Left cardiac atrium (tissue), 4 donors: ENCODE measurements at places on chromosomes 4 and X. TPM values are rescaled to one million over a fixed set of nuclear protein-coding genes. Genes with fewer than 3 reads are reported as not detected.
A peak's percentile ranks its signal among the peaks of the same experiment; 100 is the strongest.

DNA sequence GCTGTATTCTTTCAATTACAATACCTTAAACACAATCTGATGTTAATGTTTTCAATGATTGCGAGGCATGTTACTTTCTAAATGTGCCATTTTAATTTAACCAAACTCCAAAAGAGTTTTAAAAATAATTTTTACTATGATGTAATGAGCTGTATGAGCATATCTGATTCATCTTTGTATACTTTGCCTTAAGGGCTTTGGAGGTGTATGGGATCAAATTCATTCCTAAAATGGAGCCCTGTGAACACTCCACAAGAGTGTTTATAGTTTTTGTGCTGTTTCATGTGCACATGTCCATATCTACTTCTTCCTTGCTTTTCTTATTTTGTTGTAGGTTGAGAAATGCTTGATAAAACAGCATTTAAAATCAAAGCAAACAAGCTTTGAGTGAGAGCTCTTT lies 82.4 kb downstream of the ATP10D start:
- no peak for DNase-seq

- DNase-seq = no peak
Measured at GRCh38 chrX:4978613-4979012, 1250.1 kb downstream of the NLGN4X start.

DNA sequence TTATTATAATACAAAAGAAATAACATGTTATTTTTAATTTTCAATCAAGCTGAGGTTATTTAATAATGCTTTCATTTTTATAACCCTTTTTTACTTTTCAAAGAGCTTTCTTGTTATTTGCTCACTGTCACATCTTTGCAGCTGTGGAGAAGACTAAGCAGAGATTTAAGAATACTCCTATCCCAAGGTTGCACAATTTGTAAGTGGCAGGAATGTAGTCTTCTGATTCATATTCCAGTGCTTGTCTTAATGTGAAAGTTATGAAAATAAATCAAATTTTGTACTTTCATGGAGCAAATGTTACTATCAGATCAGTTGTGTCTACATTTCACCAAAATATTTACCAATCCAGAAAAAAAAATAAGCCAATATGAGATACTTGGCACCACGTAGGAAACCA lies 86.6 kb downstream of the DDIT4L start:
- no peak for DNase-seq

The LARP1B gene
- 15.7 TPM for total RNA-seq

- DNase-seq = no peak
Measured at GRCh38 chr4:46267866-46268265, 122.1 kb downstream of the GABRA2 start.

The ERAS gene
- not detected for total RNA-seq

- no peak for DNase-seq
Measured at GRCh38 chr4:86977621-86978184, 42.9 kb downstream of the AFF1 start.

The MAGEA3 gene
- not detected for total RNA-seq

The STK32B gene
- 0.52 TPM for total RNA-seq

The RHOXF1 gene
- 0.29 TPM for total RNA-seq

DNA sequence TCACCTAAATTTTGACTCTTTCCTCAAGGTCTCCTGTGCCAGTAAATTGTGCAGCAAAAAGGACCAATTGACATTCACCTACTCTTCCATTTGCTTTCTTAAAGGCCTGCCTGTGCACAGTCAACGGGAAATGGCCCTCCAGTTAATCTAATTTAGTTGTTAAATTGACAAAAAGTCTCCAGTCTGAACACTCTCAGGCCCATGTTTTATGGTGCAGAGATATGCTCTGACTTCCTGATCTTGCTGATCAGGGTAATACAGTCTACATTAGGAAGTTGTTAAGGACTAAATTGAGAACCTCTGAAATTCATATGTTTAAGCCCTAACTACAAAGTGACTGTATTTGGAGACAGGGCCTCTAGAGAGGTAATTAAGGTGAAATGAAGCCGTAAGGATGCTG lies 133.6 kb upstream of the IL15 start:
- DNase-seq = no peak

DNA sequence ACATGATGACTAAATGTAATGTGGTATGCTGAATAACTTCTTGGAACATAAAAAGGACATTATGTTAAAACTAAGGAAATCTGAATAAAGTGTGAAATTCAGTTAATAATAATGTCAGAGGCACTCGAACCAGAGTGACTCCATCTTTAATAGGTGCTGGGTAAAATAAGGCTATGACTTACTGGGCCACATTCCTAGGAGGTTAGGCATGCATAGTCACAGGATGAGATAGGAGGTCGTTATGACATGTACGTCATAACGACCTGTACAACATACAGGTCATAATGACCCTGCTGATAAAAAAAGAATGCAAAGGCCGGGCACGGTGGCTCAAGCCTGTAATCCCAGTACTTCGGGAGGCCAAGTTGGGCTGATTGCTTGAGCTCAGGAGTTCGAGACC lies 28.9 kb upstream of the OPHN1 start:
- no peak for DNase-seq

DNA sequence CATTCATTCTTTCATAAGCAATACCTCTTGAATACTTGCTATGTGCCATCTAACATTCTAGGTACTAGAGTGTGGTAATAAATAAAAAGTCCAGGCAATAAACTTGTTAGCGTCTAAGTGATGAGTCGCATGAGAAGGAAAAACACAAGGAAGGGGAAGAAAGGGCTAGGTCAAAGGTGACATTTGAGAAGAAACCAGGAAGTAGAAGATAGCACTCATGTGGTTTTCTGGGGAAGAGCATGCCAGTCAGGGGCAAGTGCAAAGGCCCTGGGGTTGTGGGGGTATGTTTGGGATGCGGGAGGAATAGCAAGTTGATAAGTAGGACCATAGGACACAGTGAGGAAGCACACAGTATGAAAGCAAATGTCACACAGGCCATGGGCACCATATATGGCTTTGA lies 157.0 kb downstream of the TSPAN5 start:
- DNase-seq = no peak

- no peak for DNase-seq
Measured at GRCh38 chrX:103157496-103158316, 57.2 kb upstream of the BEX4 start.

The ENOPH1 gene
- total RNA-seq = 14.4 TPM

GRCh38 chrX:56130436-56130835 lies 101.7 kb upstream of the KLF8 start:
- no peak for DNase-seq

DNA sequence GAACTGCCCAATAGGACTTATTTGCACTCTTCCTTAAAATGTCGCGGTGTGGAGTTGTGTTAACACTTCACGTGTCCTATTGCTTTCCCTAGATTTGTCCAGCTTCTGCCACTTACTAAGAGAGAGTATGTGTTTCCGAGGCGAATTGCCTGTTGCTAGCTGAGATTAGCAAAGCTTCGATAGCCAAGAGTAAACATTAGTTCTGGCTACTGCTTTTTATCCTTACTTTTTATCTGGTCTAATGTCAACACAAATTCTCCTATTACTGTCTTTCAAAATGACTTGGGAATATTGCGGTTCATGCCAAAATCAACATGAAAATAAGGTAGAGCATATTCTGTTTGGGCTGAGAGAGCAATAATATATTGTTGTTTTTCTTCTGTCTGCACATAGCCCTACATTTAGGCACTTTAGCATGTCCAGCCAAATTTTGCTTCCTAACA lies 90.4 kb upstream of the VEGFC start:
- DNase-seq = no peak

DNA sequence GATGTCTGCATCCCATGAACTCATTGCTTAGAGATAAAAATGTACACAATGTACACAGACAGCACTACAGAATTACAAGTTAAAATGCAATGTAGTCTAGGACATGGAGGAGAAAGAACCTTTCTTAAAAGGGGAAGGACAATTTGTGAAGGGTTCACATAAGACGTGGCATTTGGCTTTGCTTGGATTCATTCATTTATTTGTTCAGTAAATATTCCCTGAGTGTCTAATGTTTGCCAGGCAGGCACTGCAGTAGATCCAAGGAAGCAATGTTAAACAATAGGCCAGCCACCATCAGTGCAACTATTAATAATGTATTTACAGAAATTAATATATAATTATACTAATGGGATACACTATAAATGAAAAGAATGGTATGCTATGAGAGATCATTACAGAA lies 94.4 kb downstream of the GRIA2 start:
- no peak for DNase-seq

GRCh38 chrX:143027275-143027674 lies 1.5 kb downstream of the SPANXN4 start:
- no peak for DNase-seq

DNA sequence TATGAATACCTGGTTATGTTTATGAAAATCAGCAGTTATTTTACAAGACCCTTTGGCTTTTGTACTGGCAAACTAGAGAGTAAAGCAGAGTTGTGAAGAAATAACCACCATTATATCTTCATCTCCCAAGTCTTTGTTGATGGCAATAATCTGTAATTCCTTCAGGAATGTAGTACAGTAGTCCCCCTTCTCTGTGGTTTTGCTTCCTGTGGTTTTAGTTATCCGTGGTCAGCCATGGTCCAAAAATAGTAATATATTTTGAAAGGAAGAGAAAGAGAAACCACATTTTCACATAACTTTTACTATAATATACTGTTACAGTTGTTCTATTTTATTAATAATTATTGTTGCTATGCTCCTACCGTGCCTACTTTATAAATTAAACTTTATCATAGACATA lies 27.8 kb downstream of the BANK1 start:
- no peak for DNase-seq

DNA sequence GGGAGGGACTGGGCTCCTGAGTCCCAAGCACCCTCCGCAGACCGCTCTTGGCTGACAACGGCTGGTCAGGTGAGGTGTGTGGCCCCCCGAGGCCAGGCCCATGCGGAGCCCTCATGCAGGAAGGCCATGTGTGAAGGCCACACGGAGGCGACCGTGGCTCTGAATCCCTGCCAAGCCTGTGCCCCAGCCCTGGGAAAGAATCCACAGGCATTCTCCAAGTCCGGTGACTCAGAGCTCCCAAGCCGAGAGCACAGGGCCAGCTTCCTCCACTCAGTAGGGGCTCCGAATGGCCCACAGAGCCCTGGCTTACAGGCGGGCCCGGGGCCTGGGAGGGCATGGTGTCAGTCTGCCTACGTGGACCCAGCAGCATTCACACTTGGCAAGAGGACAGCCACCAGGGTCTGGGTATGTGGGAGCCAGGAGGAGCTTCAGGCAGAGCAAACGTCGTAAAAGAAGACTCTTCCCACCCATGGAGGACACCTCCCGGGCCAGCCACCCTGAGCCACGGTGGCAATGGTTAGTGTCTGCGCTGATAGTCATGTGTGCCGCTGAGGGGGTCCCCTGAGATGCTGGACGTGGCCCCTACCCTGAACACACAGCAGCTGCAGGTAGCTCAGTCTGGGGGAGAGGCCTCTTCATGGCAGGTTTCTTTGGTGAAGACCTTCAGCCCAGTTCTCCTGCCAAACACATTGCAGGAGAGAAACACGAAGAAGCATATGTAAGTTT lies 105.7 kb downstream of the PSAPL1 start:
- peak; percentile 57 for DNase-seq

GRCh38 chrX:68498044-68498507 lies 775 bp upstream of the YIPF6 start:
- no peak for DNase-seq

The CSAG3 gene
- not detected for total RNA-seq

GRCh38 chrX:81925812-81926211 lies 723.9 kb downstream of the SH3BGRL start:
- DNase-seq = no peak

DNA sequence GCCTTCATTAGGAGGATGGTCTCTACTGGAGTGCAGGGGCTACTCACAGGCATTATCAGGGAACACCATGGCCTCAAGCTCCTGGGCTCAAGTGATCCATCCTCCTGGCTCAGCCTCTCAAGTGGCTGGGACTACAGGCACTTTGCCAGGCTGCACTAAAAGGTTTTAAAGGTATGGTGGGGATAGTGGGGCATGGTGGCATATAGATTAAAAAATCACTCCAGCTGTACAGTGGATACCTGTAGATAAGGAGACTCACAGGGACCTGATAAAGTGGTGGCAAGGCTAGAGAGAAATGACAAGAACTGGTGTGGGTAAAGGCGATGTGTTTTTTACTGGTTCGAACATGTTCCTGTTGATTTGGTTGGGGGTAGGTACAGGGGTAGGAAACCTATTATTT lies 5.9 kb downstream of the ZAR1 start:
- no peak for DNase-seq

DNA sequence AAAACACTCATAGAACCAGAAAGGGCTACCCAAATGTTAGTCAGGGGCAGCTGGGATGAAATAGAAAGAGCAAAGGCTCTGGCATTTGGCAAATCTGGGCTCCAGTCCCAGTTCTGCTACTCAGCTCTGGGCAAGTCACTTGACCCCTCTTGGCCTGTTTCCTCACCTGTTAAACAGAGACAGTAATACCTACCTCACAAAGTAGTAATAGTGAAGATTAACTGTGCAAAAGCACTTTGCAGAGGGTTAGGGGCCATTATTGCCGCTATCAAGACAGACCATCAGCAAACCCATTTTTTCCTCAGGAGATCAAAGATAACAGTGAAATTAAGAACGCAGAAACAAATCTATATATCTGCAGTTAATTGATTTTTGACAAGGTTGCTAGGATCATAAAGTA lies 20.6 kb downstream of the ZBTB33 start:
- DNase-seq = no peak

DNA sequence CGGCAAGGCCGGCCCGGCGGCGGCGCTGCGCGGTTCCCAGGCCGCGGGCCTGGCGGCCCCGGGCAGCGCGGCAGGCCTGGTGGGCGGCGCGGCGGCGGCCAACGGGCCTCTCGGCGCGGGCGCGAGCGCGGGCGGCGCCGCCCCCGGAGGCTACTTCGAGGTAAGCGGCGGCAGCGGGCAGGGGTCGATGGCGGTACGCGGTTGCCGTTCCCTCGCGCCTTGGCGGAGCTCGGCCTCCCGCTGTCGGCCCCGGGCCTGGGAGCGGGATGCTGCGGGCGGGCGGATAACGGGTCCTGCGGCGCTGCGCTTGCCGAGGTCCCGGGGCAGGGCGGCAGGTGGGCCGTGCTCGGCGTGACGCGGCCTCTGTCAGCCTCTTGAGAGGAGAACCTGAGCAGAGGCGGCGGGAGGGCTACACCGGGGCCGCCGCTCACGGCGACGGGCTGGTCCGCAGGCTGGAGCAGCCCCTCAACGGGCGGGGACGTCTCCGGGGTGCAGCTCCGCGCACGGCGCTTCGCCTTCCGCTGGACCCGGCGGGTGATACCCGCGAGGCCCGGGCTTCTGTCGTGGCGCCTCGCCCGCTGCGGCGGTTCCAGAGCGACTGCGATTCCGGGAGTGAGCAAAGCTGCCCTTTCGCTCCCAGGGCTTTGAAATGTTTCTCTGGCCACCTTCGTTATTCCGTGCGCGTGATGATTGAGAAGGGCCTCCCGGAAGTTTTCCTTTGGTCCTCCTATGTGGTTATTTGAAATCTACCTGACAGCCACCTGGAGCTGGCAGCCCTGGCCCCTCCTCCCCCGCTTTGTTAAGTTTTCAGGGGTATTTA lies 774 bp downstream of the FAM193A start:
- peak; percentile 59 for DNase-seq
